Substantia nigra (tissue), 51 donors: ENCODE measurements at places on chromosomes 4 and X.

- no peak for DNase-seq
These were observed 350.8 kb downstream of the PDGFC start for GRCh38 chr4:156620786-156621185.

DNA sequence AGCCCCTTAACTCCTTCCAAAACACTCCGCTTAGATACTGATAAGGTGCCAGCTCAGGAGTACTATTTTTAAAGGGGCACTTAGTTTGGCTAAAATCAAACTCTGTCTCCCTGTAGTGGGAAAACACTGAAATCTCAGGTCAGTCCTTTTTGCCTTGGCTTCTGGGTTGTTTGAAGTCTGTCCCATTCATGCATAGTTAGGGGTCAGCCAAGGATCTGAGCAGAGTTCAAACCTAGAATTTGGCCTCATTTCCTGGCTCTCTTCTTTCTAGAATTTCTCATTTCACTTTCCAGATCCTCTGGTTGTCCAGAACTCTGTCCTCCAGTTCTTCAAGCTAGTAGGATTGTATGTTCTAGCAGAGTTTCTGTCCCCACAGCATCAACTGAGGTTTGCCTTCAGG is 31.5 kb downstream of the NAT8L start:
- DNase-seq: no peak

DNA sequence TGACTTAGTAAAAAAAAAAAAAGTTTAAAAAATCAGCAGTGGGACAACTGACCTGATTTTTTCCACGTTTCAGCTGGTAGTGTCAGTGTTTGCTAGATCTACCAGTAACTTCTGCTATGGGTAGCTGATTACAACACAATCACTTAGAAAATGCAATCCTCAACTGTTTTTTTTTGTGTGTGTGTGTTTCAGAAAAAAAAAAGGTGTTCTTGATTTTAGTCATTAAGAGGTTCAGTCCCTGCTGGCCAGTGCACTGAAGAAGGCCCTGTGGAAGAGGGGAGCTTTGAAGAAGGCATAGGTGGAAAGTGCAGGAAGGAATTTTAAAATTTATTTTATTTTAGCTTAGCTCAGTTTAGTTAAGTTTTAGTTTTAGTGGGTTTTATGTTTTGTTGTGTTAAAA is 46.9 kb downstream of the SH2D1A start:
- DNase-seq: no peak

DNA sequence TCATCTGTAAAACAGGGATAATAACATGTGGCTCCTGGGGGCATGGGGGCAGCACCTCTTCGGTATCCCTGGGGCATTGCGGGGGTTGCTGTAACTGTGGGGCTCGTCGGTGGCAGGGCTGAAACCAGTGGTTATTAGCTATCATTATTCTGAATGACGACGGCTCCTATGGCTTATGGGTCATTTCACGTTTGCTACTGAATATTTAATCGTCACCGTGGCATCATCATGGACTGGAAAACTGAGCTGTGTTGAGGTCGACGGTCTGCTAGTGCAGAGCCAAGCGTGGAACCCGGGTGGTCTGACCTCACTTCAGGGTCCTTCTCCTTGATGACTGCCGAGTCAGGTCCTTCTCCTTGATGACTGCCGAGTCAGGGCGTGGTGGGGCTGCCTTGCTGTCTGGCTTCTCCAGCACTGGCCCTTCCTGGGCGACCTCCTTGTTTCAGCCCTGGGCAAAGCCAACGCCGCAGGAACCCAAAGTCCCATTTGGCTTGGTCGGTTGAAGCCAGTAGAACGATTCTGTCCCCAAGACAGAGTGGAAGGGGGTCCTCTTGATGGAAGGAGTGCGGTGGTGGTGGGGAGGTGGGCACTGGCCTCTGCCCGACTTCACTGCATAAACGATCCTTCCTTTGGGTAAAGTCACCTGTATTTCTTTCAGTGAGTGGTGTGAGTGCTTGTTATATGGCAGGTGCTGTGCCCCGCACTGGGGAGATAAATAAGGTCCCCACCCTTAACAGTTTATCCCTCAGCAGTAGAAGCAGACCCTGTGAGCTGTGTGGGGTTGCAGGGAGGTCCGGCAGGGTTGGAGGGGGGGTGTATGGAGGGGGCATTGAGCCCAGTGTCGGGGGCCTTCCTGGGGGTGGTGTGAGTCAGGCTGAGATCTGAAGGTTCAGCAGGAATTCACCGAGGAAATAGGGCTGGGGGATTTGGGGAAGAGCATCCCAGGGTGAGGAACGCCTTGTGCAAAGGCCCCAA is 40.8 kb downstream of the PSAPL1 start:
- DNase-seq: no peak

DNA sequence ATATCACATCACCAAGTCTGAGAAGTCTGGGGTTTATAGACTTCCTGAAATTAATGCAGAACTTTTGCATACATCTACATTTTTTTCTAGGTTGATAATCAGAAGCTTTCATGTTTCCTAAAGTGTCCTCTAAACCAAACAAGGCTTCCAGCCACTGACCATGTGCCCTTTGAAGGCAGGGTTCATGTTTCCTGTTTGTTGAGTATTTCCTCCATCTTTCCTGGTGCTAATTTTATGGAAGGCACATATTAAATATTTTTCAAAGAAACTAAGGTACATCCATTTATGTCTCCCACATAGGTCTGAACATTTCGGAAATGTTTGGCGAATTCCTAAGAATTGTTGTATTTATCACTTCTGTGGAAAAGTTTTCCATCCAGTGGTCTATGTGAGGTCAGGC is 5.6 kb downstream of the GALNT7 start:
- DNase-seq: no peak

- no peak for DNase-seq
These were observed 44.3 kb downstream of the IGFBP7 start for GRCh38 chr4:57065730-57066482.

DNA sequence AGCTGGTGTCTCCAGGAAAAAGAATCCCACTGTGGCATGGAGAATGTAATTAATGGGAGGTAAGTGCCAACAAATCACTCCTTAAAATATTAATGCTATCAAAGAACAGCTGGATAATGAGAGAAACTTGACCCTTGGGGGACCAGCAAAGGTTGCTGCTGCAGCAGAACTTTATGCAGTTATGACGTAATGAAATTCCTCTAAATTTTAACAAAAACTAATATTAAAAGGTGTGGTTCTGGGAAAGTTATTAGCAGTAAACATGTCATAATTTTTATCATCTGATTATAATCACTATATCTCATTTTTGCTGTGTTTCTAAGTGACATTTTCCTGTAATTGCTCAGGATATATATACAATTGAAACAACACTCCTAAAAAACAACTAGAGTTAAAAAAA is 1.7 kb upstream of the SHISA3 start:
- DNase-seq: no peak

DNA sequence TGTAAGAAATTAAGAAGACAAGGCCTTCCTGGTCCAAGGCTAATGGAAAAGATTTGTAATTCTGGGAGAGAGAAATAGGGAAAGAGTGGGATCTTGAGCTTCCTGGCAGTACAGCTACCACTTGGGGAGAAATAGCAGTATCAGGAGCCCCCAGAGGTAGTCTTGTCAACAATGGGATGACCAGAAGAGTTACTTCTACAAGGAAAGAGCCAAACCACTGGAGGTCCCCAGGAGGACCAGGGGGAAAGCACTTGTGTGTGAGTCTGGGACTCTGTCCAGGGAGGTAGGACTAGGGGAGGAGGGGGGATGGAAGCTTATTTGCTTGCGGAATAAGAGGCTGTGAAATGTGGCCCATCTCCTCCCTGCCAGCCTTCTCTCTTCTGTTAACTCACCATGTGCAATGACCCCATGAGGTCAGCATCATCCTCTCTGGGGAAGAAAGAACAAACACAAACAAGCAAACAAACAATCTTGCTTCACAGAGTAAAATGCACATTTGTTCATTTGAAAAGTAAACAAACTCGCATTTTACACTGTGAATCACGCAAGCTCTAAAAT is 160.1 kb downstream of the STK32B start:
- no peak for DNase-seq

- no peak for DNase-seq
These were observed 15.8 kb downstream of the HMX1 start for GRCh38 chr4:8855818-8856245.

DNA sequence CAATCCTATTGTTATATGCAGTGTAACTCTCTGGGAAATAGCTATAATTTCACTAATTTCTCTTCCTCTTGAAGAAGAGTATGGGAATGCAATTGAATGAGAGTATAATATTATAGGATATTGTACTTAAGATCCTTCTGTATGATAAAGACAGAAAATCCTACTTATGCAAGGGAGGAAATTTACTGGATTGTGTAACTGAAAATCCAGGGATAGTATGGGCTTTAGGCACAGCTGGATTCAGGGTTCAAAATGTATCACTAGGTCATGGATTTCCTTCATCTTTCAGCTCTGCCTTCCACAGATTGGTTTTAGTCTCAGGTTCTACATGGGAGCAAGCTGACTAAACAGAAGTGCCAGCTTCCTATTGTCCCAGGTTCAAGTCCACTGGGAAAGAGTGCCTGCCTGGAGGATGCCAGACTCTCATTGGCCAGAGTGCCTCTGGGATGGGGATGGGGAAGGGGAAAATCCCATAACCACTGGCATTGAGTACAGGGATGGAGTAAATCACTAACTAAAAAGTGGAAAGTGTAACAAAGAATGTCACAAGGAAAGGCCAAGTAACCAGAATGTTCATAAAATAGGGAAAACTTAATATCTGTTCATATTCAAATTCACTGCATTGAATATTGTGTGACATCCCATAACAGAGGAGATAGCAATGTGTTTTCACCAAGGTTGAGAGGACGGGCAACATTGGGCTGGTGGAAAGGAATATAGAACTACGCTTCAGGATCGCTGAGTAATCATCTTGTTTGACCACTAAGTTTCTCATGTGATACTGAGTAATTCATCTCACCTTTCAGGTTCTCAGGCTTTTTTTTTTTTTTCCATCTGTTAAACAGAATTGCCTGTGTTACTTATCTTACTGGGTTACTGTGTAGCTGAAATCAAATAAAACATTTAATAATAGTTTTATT is 75.7 kb downstream of the ANXA3 start:
- DNase-seq: no peak

DNA sequence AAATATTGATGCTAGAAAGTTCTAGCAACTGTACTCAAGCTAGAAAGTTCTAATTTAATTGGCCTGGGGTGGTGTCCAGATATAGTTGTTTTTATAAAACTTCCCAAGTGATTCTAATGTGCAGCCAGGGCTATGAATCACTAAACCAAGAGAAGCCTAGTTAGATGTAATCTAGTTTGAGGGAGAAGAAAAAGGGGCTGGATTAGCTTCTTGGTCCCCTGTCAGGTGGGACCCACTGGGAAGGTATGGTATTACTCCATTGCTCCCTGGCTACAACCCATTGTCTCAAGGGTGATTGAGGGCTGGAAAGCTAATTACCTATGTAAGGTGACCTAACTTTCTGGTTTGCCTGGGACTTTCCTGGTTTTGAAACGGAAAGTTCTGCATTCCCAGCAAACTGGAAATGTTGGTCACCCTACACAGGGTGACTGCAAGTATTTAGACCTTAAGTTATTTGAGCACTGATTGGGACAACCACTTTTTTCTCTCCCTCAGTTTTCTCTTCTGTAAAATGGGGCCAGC is 23.9 kb upstream of the MSN start:
- DNase-seq: no peak

GRCh38 chr4:20735931-20736330 is 35.7 kb downstream of the PACRGL start:
- DNase-seq: no peak

GRCh38 chr4:125010796-125011503 is 298.4 kb upstream of the ANKRD50 start:
- DNase-seq: no peak

DNA sequence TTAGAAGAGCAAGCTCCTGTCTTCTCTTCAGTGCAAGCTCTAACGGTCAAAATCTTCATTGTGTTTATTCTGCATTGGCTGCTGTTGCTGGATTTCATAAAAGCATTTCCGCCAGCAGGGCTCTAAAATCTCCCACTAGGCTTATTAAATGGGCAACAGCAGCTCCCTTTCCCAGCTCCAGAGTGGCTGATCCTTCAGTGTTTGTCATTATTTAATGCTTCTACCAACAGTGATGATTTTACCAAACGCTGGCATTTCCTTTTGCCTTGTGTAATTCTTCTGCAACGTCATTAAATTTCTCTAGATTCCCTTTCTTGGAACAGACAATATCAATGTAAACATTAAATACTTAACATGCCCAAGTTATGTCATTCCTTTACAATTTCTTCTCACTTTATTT is 20.1 kb downstream of the SLC7A11 start:
- DNase-seq: no peak

DNA sequence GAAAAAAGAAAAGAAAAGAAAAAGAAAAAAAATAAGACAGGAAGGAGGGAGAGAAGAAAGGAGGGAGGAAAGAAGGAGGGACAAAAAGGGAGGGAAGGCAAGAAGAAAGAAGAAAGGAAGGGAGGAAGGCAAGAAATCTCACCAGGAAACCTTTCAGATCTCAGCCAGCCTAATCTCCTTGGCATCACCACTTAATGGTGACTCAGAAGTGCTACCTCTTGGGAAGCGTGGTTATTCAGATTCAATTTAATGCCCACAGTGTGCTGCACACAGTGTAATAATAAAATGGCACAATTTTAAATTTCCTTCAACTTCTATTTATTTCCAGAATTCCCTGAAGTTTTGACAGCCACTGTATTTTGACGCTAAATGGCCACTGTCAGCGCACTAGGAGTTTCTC is 50.3 kb downstream of the DKK2 start:
- DNase-seq: no peak

DNA sequence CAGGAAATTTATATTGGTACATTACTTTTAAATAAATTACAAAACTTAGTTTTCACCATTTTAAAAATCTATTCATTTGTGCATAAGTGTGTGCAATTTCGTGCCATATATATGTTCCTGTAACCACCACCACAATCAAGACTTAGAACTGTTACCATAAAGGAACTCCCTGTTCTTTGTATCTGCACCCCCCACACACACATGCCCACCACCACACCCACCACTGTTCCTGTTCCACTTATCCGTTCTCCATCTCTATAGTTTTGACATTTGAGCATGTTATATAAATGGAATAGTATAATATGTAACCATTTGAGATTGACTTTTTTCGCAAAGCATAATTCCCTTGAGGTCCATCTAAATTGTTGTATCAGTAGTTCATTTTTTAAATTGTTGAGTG is 73.7 kb downstream of the TAF1 start:
- DNase-seq: no peak
